Chondrocyte (in vitro differentiated cells): ENCODE measurements at places on chromosomes 4 and X. TPM values are rescaled to one million over a fixed set of nuclear protein-coding genes. Genes with fewer than 3 reads are reported as not detected.

GRCh38 chrX:68999356-68999755 lies 165.9 kb downstream of the PJA1 start:
- no peak for DNase-seq

Gene SHROOM4
- 5.5 to 7.5 TPM (median 6.4 TPM) in 3 replicates for total RNA-seq

- DNase-seq: no peak
Observed at GRCh38 chr4:152534541-152535359, 1.1 kb downstream of the FBXW7 start.

Gene RGN
- 0.33 TPM in 1 of 3 replicates, not detected in the others for total RNA-seq

DNA sequence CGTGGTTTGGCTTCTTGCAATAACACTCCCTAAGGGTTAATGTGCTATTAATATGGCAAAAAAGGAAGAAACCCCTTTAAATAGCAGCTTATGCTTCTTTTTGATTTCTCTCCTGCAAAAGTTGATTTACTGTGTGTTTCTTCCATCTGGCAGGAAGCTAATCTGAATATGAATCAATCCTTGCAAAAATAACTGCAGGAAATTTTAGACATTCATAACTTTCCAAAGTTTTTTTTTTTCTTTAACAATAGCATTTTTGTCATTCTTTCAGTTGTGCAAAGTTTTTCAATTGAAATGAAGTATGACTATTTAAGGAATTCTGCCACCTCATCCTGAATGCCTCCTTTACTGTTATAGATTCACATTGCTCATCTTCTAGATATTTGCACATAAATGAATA lies 115.6 kb downstream of the SPANXA1 start:
- DNase-seq: no peak

GRCh38 chr4:41420541-41420940 lies 117.4 kb upstream of the LIMCH1 start:
- DNase-seq: no peak

GRCh38 chrX:148536961-148537360 lies 36.5 kb downstream of the AFF2 start:
- no peak for DNase-seq

DNA sequence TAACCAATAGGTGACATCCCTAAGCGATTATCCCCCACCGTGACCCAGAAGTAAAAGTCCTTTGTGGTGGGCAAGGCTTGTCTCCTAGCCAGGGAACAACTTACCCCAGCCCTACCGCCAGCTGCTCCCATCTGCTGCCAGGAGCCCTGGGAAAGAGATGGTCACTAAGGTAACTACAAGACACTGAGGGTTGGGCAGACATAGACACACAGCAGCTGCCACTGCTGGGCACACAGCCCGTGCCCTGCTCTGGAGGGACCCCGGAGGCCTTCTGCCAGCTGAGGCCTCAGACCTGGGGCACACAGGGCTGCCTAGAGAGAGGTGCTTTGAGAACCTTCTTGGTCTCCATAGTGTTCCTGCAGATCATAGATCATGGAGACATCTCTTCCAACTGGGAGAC lies 53.0 kb upstream of the PROM1 start:
- no peak for DNase-seq

DNA sequence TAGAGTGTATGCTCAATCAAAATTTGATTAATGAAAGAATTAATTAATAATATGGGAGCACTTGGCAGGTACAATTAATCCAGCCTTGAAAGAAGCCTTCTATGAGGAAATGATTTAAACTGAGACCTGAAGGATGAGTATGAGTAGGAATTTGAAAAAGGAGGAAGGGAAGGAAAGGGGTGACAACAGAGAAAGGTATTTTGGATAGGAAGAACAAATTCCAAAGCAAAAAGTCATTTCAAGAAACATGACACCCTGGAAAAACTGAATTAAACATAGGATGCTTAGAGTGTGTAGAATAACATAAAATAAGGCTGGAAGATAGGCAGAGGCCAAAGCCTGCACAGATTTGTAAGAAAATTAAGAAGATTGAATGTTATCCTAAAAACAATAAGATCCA lies 29.6 kb downstream of the PHOX2B start:
- DNase-seq: no peak

- DNase-seq: no peak
Observed at GRCh38 chr4:185257086-185257485, 47.7 kb downstream of the SNX25 start.

Gene SYP
- total RNA-seq: 0.87 to 1.5 TPM (median 1.4 TPM) in 3 replicates

- no peak for DNase-seq
Observed at GRCh38 chrX:140525448-140525847, 20.6 kb upstream of the SOX3 start.

Gene TKTL2
- total RNA-seq: not detected in 3 replicates

DNA sequence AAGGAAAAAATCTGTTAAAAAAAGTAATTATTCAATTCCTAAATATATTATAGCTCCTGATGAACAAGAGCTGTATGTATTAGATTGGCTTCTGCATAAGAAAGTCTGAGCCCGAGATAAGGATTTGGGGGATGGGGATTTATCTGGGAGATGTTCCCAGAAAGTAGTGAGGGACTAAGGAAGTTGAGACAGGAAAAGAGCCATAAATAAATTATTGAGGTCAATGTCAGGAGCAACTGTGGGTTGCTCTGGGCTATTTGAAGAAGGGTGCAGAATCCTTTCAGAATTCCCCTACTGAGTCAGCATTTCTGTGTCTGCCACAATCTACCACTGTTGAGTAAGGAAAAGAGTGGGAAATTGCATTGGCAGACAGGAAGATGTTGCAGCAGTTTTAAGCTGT lies 3.1 kb upstream of the TDO2 start:
- DNase-seq: no peak

Gene TBC1D19
- total RNA-seq: 12.4 to 19.7 TPM (median 14.4 TPM) in 3 replicates

GRCh38 chr4:142064181-142064580 lies 427.8 kb downstream of the IL15 start:
- DNase-seq: no peak

DNA sequence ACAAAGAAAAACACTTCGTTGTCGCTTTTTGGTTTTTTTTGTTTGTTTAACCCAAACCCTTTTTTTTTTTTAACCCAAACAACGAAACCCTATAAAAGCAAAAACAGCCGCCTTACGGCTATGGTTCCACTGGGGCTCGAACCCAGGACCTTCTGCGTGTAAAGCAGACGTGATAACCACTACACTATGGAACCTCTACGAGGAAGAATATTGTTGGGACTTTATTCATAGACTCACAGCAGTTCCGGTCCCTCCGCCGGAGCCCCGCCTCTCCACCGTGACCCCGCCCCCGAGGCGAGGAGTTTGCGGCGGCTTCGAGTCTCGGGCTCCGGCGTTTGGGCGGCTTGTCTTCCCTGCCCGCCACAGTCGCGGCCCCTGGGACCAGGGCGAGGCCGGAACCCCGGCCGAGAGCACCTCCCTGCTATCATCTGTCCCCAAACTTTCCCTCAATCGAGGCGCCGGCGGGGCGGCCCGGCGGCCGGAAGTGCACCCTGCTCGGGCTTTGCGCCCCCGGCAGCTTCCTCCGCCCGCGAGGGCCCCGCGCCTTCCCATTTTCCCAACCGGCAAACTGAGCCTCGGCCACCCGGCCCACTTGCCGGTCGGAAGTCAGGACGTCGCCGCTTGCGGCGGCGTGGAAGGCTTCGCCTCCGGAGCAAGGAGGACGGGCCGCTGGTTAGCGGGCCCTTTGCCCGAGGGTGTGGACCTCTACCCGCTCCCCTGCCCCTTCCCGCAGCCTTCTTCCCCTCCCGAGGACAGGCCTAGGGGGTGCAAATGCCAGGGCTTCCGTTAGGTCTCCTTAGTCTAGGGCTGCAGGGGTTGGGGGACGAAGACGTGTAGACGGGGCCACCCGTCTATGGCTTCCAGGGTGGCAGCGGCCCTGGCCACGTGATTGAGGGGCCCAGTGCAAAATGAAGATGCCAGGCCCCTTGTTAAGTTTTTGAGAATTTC lies 3.2 kb upstream of the RS1 start:
- no peak for DNase-seq

DNA sequence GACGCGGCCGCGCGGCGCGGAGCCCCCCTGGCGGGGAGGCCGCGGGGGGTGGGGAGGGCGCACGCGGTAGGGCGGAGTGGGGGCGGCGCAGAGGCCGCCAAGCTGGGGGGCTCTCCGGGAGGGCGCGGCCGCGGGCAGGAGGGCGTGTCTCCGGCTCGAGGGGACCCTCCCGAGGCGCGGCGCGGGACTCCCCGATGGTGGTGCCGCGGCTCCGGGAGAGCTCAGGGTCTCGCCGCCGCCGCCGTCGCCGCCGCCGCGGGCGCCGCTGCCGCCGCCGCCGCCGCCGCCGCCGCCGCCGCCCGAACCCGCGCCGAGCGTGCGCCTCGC lies 165 bp upstream of the PTCHD1 start:
- DNase-seq: no peak

GRCh38 chr4:59127743-59128142 lies 2017.6 kb upstream of the IGFBP7 start:
- no peak for DNase-seq

Gene SPANXB1
- not detected in 3 replicates for total RNA-seq

- no peak for DNase-seq
Observed at GRCh38 chr4:176492646-176493302, 173.0 kb downstream of the SPCS3 start.

Gene USP17L10
- not detected in 3 replicates for total RNA-seq
